ENCODE measurements at places on chromosomes 2 and 18. TPM values are rescaled to one million over a fixed set of nuclear protein-coding genes. Genes with fewer than 3 reads are reported as not detected.
A peak's percentile ranks its signal among the peaks of the same experiment; 100 is the strongest.

The WDPCP gene
- total RNA-seq = 8.1 TPM

The BCL11A gene
- 3.5 TPM for total RNA-seq

The DSEL gene
- total RNA-seq = 132 TPM

The FBXO36 gene
- total RNA-seq = 2.3 TPM

The MEX3C gene
- total RNA-seq = 44.5 TPM

The MGAT5 gene
- 15.9 TPM for total RNA-seq

The EHD3 gene
- total RNA-seq = 31.7 TPM

The SCG2 gene
- total RNA-seq = 0.25 TPM

The TRIM43 gene
- total RNA-seq = not detected

The REG3G gene
- total RNA-seq = not detected

The SAG gene
- total RNA-seq = not detected

The BOK gene
- total RNA-seq = 36.0 TPM

The RPS27A gene
- 1,113 TPM for total RNA-seq

The DSC2 gene
- total RNA-seq = not detected

DNA sequence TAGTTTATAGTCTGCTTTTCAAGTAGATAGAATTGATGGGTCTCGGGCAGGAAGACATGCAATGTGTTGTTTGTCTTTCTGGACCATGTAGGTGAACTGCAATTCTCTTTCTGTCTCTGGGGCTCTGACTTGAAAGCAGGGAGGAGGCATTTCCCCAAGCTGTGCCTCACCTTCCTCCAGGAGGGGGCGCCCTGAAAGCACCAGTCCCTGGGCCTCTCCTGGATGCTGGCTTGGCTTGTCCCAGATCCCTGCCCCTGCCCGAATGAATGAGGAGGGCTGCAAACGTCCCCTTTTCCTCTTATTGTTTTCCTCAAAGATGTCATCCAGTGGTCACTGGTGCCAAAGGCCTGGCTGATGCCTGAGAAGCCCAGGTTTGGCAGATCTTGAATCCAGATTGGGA lies 270.6 kb downstream of the CELF4 start:
- H3K27me3 ChIP-seq = peaks cover 12% of the 10 kb centered on the region
- no peak overlapping the region for H3K4me3 ChIP-seq
- peaks cover 6% of the 10 kb centered on the region for H3K4me1 ChIP-seq
- peak; percentile 37 for DNase-seq

DNA sequence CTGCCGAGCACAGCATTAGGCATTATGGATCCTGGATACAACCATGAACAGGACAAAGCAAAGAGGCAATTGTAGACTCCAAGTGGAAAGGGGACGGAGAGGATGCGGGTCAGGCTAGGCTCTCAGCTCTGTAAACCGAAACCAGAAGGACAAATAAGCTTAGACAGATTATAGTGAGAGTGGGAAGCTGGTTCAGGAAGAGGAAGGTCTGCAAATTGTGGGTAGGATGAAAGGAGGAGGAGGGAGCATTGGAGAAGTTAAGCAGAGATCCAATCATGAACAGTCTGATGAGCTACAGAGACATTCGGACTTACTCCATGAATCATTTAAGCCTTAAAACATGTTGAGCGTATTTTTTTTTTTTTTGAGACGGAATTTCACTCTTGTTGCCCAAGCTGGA lies 3.0 kb downstream of the MSH6 start:
- no peak overlapping the region for H3K27ac ChIP-seq
- H3K4me1 ChIP-seq = peaks cover 9% of the 10 kb centered on the region
- H3K27me3 ChIP-seq = no peaks in the 10 kb centered on the region
- no peak for DNase-seq

GRCh38 chr2:207983641-207984042 lies 41.7 kb downstream of the PLEKHM3 start:
- H3K4me1 ChIP-seq = no peaks in the 10 kb centered on the region
- no peaks in the 10 kb centered on the region for H3K36me3 ChIP-seq
- H3K4me3 ChIP-seq = no peak overlapping the region
- H3K27ac ChIP-seq = no peak overlapping the region

GRCh38 chr18:67778016-67778415 lies 261.5 kb upstream of the DSEL start:
- no peak overlapping the region for H3K27ac ChIP-seq
- no peak overlapping the region for H3K4me3 ChIP-seq
- no peaks in the 10 kb centered on the region for H3K36me3 ChIP-seq
- peaks cover 19% of the 10 kb centered on the region for H3K4me1 ChIP-seq
- DNase-seq = no peak

DNA sequence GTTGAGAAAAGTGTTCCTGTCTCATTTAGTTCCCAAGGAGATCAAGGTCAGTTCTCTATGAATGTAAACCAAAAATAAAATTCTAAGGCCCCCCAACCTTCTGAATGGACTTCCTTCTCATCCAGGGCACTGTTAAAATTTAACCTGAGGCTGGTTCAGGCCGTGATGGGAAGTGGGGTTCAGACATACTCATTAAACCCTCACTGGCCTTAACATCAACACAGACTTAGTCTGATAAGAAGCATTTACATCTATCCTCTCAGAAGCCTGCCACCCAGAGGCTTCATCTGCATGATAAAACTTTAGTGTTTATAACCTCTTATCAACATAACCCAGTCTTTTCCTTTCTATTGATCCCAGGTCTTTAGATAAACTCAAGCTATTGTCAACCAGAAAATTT lies 22.4 kb downstream of the ITSN2 start:
- no peaks in the 10 kb centered on the region for H3K4me1 ChIP-seq
- no peaks in the 10 kb centered on the region for H3K27me3 ChIP-seq
- H3K27ac ChIP-seq = no peak overlapping the region
- H3K36me3 ChIP-seq = no peaks in the 10 kb centered on the region
- no peak overlapping the region for H3K4me3 ChIP-seq
- DNase-seq = no peak

DNA sequence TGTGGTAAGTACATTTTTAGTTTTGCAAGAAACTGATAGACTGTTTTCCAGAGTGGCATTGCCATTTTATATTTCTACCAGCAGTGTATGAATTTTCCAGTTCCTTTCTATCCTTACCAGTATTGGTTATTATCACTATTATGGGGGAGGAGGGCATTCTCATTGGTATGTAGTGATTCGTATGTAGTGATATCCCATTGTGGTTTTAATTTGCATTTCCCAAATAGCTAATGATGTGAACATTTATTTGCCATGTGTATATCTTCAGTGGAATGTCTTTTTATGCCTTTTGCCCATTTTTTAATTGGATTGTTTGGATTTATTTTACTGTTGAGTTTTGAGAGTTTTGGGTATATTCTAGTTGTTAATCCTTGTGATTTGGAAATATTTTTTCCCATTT lies 16.9 kb downstream of the EIF5B start:
- no peaks in the 10 kb centered on the region for H3K36me3 ChIP-seq
- H3K27me3 ChIP-seq = no peaks in the 10 kb centered on the region
- H3K4me3 ChIP-seq = no peak overlapping the region
- DNase-seq = peak; percentile 44
- peaks cover 13% of the 10 kb centered on the region for H3K4me1 ChIP-seq
- H3K27ac ChIP-seq = peak overlapping the region; percentile 20

DNA sequence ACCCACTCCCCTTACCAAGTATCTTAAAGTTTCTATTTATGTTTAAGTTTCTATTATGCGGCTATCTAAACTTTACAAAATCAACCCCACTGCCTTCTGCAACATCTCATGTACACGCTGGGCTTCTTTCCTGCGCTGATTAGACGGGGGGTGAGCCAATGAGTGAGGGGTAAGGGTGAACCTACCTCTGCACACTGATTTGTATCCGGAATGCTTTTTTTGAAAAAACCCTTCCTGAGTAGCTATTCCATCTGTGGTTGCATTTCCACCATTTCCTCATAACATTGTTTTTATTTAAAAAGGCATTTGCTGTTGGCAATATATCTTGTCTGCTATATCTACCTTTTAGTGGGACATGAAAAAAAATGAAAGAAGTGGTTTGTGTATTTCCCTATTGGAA lies 6.3 kb downstream of the ALPG start:
- DNase-seq = no peak
- no peak overlapping the region for H3K4me3 ChIP-seq
- H3K27me3 ChIP-seq = peaks cover 27% of the 10 kb centered on the region
- H3K27ac ChIP-seq = no peak overlapping the region

- peak; percentile 64 for DNase-seq
- H3K4me1 ChIP-seq = peaks cover 69% of the 10 kb centered on the region
- H3K27ac ChIP-seq = peak overlapping the region; percentile 57
- no peaks in the 10 kb centered on the region for H3K36me3 ChIP-seq
These were observed 21.7 kb downstream of the RBMS1 start for GRCh38 chr2:160471950-160472349.

GRCh38 chr2:29782549-29783458 lies 138.6 kb downstream of the ALK start:
- H3K36me3 ChIP-seq = no peaks in the 10 kb centered on the region
- H3K4me1 ChIP-seq = no peaks in the 10 kb centered on the region
- H3K27ac ChIP-seq = no peak overlapping the region
- H3K4me3 ChIP-seq = no peak overlapping the region
- DNase-seq = no peak

DNA sequence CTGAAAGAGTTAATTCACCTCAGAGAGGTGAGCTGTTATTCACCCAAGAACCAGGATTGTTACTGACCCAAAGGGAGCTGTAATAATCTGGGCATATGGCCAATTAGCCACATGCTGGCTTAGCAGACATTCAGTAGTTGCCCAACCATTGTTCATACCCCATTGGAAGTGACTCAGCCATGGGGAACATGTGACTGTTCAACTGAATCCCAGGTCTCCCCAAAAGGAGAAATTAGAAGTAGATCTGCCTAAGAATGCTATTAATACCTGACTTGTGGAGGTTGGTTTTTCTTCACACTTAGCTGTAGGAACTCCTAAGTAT lies 272.6 kb upstream of the UBE2E3 start:
- H3K4me1 ChIP-seq = peaks cover 45% of the 10 kb centered on the region
- peak; percentile 96 for DNase-seq
- H3K27ac ChIP-seq = no peak overlapping the region

DNA sequence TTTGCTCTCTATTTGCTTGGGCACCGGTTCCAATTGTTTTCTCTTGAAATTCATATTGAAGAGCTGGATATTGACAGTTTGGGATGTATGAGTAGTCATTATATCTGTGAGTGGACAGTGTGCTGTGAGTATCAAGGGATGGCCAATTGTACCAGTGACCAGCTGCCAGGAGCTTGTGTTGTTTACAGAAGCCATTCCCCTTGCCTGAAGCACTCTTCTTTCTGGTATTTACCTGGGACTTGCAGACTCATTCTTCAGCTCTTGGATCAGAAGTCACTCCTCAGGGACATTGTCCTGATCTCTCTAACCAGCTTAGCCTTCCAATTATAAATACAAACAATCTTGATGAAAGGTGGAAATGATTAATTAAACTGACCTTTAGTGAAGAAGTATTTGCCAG lies 438.3 kb upstream of the LRATD1 start:
- H3K4me1 ChIP-seq = no peaks in the 10 kb centered on the region
- H3K4me3 ChIP-seq = no peak overlapping the region
- no peaks in the 10 kb centered on the region for H3K27me3 ChIP-seq
- H3K36me3 ChIP-seq = no peaks in the 10 kb centered on the region
- no peak for DNase-seq

- H3K4me3 ChIP-seq = no peak overlapping the region
- peak overlapping the region; percentile 51 for H3K27ac ChIP-seq
- H3K36me3 ChIP-seq = no peaks in the 10 kb centered on the region
- no peaks in the 10 kb centered on the region for H3K27me3 ChIP-seq
These were observed 51.0 kb downstream of the WDPCP start for GRCh38 chr2:63537306-63537705.

- no peaks in the 10 kb centered on the region for H3K4me1 ChIP-seq
- H3K27me3 ChIP-seq = no peaks in the 10 kb centered on the region
- DNase-seq = no peak
- H3K4me3 ChIP-seq = no peak overlapping the region
These were observed 119.6 kb downstream of the TMEM163 start for GRCh38 chr2:134599236-134599635.

Data from GM23248 (cell line).